ENCODE measurements at places on chromosomes 1 and 21.

DNA sequence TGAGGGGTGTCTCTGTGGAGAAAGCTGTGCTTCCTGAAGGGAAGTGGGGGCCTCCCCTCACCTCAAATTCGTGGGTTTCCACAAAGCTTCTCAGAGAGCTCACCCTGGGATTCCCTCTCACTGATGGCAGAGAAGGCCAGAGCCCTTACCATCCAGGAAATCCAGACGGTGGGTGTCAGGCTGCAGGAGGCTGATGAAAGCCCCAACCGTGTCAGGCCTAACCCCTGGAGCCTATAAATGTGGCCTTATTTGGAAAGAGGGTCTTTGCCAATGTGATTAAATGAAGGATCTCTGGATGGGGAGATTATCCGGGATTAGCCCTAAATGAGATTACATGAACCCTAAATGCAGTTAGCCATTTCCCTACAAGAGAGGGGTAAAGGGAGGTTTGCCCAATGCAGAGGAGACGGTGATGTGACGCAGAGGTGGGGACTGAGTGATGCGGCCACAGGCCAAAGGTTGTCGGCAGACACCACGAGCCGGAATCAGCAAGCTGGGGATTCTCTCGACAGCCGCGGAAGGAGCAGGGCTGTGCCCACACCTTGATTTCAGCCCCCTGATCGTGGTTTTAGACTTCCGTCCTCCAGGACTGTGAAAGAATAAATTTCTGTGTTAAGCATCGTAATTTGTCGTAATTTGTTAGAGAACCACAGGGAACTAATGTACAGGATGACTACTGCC lies 82.6 kb downstream of the TOMM20 start:
- DNase-seq, result no peak

DNA sequence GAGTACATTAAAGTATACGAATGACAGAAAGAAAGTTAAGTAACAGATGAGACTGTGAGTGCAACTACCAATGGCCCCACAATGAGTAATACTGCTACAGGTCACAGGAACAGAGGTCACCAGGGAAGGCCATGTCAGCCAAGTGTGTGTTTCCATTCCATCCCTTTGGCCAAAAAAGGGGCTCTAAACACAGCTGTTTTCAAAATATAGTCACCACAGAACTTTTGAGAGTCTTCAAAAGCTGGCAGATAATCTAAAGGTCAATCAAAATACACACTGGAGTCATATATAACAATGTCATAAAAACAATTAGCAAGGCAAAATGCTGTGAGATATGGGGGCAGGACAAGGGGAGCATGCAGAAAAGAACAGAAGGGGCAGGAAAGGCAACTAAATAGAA lies 10.2 kb downstream of the USP24 start:
- no peak for DNase-seq

- no peak for DNase-seq
These were observed 185.3 kb downstream of the NRIP1 start for GRCh38 chr21:14879458-14879857.

DNA sequence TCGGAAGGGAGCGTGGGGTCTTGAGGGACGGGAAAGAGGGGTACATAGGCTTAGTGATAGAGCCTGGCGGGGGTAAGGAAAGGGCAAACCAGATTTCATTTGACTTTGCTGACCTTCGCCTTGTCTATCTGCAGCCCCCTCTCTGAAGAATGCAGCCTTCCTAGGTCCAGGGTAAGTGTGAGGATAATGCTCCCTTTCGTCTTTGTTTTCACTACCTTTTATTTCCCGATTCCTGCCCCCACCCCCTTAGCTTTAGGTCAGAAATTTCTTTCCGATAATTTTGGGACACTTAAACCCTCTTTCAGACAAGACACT lies 396 bp downstream of the ATP5PB start:
- no peak for DNase-seq

DNA sequence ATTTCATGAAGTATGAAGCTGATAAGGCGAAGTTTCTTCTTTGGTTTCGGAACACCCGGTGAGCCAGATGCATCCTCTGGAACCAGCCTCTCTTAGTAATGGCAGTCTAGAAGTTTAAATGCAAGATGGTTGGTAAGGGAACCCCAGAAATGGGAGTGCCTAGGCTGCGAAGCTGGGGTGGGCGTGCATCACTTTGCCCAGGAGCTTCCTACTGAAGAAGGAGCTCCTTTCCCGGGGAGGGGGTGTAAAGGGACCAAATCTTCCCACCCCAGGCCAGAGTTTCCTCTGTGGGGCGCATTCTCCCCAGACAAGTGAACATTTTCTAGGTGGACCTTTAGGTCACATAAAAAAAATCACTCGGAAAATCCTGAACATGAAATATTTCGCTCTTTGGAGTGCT lies 4.4 kb downstream of the TFF2 start:
- DNase-seq, result no peak

DNA sequence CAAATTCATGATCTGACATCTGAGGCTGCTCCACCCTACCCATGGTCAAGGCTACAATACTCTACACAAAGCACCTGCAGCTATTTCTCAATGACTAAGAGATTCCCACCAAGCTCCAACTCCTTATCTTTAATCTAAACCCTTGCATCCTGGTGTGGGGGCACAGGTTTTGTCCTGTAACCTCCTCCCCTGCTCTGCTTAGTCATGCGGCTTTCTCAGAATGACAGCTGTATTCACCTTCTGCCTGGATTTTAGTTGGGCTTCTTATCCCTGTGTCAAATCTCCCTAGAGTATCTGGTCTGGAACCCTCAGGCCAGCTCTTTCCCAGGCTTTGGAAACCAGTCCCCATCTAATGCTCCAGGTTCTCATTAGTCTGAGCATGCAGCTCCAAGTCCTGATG lies 159.0 kb downstream of the BARHL2 start:
- no peak for DNase-seq

DNA sequence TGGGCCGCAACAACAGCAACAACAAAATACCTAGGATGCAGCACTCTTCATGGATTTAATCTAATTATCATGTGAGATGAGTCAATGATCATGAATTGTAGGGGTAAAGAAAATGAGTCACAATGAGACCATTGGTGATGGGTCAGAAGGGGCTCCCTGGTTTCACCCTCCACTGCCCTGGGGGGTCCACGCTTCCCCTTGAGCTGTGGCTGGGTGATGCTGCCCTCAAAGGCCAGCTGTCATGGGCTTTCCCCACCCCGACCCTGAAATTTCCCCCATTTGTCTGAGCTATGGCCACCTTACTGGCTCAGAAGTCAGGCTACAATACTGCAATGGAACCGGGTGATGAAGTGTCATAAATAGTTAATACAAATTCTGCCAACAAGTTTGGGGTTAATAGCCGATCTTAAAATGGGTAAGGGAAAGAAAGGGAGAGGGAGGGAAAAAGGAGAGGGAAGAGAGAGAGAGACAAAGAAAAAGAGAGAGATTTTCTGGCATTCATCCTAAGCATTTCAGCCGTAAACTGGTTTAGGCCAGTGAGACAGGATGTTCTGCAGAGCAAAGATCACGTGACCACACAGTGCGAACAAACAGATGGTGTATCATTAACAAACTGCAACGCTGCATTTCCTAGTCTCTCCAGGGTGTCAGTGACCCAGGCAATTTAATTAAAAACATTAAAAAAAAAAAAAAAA lies 143.4 kb upstream of the ERRFI1 start:
- no peak for DNase-seq

DNA sequence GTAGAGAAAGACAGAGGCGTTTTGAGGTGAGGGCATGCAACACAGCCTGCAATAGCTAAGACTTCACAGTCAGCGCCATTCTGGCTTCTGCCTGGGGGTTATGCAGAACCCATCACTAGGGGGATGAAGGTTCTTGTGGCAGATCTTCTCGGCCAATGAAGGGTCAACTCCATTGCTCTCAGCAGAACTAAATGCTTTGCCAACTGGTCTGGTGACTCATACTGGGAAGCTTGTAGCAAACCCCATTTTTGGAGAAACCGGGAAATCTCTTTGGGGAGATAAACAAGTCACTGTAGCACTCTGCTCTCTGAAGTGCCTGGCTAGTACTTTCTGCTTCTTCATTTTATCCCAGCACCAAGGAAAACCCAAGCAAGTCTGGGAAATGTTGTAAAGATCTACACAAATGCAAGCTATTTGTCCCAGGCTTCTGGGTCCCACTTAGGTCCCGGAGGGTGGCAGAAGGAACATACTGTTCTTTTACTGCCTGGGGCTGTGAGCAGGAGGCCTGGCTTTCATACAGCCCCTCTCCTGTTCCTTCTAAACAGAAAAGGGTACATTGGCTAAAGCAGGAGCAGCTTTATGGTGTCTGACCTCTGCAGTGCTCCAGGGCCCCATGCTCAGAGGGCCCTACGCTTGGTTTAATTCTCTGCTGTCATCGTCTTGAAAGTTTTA lies 28.8 kb downstream of the SHISA4 start:
- no peak for DNase-seq

DNA sequence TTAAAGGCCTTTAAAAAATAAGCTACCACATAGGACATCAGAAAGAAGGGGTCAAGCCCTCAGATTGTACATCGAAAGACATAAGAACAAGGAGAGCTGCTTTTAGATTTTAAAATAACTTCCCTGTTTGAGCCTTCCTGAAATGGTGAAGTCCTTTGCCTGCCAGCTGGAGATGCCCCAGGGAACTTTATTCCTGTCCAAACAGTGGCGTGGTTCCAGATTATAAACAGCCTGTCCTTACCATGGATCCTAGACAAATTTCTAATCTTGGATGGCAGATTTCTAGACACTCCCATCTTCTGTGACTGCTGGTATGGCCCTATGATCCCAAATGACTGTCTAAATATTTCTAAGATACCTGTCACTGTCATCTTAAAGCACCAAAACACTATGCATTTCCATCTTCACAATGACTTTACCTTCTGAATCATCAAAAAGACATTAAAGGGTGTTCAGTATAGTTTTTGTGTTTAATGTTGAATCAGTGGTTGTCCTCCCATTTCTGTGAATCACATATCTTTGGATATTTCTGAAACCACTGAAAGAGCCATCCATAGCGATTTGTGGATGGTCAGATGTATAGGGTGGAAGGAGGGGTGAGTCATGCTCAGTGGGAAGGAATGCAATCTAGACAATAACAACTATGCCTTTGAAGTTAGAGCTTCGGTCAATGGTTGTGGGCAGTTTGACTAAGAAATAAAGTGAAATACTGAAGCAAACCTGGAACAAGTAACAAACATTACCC lies 23.2 kb downstream of the ILDR2 start:
- no peak for DNase-seq

- no peak for DNase-seq
These were observed 25.2 kb downstream of the KCNC4 start for GRCh38 chr1:110235181-110235833.

GRCh38 chr1:202088206-202088605 lies 34.5 kb upstream of the GPR37L1 start:
- no peak for DNase-seq

DNA sequence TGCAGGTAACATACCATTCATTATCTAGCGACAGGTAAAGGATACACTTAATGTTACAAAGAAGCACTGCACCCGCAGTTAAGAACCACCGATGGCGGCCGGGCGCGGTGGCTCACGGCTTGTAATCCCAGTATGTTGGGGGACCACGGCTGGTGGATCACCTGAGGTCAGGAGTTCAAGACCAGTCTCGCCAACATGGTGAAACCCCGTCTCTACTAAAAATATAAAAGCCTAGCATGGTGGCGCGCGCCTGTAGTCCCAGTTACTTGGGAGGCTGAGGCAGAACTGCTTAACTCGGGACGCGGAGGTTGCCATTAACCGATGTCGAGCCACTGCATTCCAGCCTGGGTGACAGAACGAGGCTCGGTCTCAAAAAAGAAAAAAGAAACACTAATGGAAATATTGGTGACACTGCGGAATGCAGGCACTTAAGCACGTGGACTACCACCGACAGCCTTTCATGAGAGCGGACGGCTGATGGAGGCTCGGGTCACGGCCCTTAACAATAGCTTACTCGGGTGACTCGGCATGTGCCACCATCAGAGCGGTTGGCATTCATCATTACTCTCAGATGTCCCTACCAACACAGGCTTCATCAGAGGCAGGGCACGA lies 542 bp downstream of the GAS5 start:
- no peak for DNase-seq

DNA sequence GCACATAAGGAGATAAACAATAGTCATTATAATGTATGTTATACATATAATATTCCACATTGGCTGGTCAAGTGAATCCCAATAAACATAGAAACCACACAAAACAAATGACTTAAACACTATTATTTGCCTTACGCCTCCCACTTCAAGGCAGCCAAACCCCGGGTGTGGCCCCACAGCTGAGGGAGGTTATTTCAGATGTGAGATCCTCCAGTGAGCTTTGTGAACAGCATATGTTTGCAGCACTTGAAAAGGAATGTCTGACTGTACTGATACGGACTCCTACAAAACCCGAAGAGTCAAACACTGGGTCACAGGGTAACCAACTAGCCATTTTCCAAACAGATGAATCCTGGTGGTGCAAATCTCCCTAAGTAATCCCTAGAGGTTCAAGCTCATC lies 27.1 kb upstream of the DISP1 start:
- no peak for DNase-seq

DNA sequence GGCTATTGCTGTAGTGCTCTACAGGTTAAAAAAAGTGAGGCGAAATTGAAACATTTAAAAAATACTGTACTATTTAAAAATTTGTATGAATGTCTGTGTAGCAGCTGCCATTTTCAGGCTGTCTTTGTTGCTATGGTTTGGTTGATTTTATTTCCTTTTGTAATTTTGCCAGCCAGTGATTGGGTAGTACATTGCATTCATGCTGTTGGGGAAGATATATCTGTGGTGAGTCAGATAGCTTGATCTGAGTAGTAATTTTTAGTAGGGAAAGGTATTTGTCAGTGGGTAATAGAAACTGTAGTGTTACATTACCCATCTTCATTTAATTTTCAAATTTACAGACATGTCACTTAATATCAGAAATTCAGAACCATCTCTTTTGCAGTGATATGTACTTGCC lies 15.0 kb downstream of the NFIA start:
- no peak for DNase-seq

DNA sequence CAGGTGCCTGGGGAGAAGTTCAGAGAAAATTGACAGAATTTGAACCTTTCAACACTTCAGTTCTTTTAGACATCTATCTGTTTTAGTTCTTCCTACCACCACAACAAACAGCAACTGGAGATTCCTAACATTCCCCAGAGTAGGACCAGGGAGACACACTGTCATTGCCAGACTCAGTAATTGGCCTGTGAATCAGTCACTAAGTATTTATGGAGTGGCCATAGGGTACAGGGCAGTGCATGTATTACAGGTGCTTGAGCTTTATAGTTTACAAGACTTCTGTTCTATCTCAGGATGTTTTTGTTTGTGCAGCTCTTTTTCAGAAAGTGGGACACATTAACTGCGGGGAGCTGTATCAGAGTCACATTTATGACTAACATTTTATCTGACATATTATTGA lies 1.7 kb downstream of the CDC14A start:
- no peak for DNase-seq

Data from hippocampal formation (tissue), 2 donors.